GM13977 (cell line): ENCODE measurements at places on chromosomes 5 and 9.

GRCh38 chr5:2157372-2157771 is 274.6 kb upstream of the IRX4 start:
- DNase-seq = no peak

DNA sequence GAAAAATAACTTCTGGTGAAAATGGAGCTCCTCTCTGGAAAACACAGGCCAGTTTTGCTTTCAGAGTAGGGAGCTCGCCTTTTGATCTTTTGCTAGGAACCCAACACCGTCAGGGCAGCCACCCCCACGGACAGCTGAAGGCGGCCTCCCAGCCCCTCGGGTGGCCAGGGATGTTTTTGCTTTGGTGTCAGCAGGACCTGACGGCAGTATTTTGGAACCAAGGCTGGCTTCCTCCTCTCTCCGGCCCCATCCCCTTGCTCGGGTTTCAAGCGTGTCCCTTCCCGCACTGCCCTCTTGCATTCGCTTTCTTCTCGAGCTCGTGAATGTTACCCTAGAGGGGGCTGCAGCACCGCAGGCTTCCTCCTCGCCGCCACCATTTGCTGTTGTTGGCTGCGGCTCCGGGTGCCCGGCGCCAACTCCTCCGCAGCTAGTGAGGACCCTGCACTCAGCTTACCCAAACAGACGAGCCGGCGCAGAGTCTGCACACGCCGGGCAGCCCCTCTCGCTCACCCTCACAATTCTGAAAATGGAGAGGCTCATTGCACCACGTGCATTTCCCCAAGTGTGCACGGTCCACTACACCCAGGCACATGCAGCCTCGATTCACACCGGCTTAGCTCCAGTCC is 35.5 kb upstream of the ADAMTSL1 start:
- DNase-seq = no peak

DNA sequence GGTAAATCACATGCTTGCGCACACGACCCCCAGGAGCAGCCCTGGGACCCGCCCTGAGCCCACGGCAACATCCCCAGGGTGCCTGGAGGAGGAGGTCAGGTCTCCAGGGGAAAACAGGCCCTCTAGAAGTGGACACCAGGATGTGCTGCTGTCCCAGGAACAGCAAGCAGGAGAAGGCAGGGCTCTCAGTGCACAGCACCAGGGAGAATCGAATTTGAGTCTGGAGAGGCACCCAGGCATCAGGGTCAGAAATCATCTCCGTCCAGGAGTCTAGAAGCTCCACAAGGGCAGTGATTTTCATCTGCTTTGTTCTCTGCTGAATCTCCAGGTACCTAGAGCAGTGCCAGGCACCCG is 93.6 kb downstream of the PAX5 start:
- no peak for DNase-seq

DNA sequence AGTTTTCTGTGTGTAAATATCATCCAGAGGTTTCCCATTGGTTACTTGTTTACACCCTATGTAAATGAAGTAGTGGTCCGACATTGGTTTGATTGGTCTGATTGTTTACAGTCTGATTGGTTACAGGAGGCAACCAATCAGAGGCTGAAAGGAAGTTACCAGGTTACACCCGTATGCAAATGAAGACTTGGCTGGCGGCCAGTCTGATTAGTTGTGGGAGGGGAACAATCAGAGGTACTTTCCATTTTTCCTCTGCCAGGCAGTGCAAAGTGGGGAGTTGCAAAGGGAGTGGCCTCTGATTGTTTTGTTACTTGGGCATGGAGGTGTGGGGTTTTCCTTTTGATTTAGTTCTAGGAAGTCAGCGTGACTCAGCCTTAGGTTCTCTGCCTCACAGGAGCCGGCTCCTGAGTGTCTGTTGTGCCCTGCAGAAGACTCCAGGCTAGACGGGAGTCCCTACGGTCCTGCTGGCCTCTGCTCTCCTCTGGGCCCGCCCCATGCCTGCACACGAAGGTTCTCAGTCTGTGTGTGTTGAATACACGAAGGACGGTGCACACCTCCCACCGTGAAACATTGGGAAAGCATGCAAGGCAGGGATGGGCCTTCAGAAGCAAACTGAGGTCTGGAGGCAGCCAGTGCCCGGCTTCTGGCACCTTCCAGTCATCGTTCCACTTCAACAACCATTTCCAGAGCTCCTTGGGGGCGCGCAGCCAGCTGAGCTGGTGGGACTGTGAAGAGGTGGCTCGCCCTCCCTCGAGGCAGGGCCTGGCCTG is 42.9 kb downstream of the OLFM1 start:
- no peak for DNase-seq

- DNase-seq = peak; percentile 81
Measured at GRCh38 chr9:113511856-113512761, 48.6 kb downstream of the RGS3 start.

GRCh38 chr5:92505145-92505544 is 1075.9 kb downstream of the NR2F1-AS1 start:
- no peak for DNase-seq

GRCh38 chr5:181248277-181248676 is 4.6 kb upstream of the RACK1 start:
- no peak for DNase-seq

DNA sequence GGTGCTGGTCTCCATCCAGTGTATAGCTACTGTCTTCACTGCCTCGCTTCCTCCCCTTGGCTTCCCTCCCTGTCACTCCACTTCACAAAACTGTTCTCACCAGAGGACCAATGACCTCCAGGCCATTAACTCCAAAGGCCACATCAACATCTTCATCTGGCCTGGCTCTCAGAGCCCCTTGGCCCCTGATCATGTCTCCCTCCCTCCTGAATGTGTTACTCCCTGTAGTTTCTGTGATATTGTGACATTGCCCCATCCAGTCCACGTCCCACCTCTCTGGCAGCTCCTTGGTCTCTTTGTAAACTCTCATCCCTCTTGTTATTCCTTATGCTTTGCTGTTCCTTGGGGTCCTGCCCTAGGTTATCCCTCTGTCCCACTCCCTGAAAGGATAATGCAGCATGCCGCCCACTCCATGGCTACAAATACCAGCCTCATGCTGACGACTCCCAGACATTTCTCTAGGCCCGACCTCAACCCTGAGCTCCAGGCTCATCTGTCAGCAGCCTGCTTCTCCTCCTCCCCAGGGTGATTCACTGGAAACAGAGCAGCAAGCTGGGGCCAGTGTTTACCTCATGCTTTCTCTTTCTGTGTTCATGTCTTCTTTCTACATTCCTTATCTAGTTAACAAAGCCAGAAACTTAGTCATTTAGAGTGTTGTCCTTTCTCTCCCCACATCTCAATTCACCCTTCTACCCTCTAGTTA is 312.2 kb downstream of the SPOCK1 start:
- DNase-seq = no peak

GRCh38 chr5:173615884-173616576 is 420 bp downstream of the BOD1 start:
- peak; percentile 80 for DNase-seq

GRCh38 chr5:173789031-173789920 is 98.9 kb upstream of the CPEB4 start:
- DNase-seq = peak; percentile 49

DNA sequence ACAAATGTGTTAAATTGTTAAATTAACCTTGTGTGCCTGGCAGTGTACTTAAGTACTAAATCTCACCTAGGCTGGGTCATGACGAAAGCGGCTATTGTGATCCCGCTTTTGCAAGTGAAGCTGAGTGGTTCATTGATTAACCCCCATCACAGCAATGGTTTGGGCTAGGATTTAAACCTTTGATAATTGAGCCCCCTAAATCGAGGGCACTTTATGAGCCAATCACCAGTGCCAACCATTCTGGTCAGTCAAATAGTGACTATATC is 22.8 kb downstream of the HNRNPK start:
- DNase-seq = no peak

- no peak for DNase-seq
Measured at GRCh38 chr5:37478121-37478894, 99.2 kb downstream of the WDR70 start.

- no peak for DNase-seq
Measured at GRCh38 chr5:159899067-159900049, 16.9 kb upstream of the ADRA1B start.

- DNase-seq = no peak
Measured at GRCh38 chr5:179771311-179771895, 22.4 kb upstream of the LTC4S start.

GRCh38 chr9:4508246-4508906 is 18.1 kb downstream of the SLC1A1 start:
- no peak for DNase-seq

- DNase-seq = no peak
Measured at GRCh38 chr9:91694081-91694870, 255.8 kb downstream of the ROR2 start.

- DNase-seq = peak; percentile 6
Measured at GRCh38 chr9:27990524-27990923, 417.2 kb upstream of the C9orf72 start.

GRCh38 chr9:88258024-88258423 is 119.7 kb upstream of the SPATA31C2 start:
- DNase-seq = no peak

- no peak for DNase-seq
Measured at GRCh38 chr5:178866946-178867345, 7.2 kb downstream of the ZNF354B start.

- no peak for DNase-seq
Measured at GRCh38 chr9:108077556-108077955, 588.0 kb upstream of the KLF4 start.

DNA sequence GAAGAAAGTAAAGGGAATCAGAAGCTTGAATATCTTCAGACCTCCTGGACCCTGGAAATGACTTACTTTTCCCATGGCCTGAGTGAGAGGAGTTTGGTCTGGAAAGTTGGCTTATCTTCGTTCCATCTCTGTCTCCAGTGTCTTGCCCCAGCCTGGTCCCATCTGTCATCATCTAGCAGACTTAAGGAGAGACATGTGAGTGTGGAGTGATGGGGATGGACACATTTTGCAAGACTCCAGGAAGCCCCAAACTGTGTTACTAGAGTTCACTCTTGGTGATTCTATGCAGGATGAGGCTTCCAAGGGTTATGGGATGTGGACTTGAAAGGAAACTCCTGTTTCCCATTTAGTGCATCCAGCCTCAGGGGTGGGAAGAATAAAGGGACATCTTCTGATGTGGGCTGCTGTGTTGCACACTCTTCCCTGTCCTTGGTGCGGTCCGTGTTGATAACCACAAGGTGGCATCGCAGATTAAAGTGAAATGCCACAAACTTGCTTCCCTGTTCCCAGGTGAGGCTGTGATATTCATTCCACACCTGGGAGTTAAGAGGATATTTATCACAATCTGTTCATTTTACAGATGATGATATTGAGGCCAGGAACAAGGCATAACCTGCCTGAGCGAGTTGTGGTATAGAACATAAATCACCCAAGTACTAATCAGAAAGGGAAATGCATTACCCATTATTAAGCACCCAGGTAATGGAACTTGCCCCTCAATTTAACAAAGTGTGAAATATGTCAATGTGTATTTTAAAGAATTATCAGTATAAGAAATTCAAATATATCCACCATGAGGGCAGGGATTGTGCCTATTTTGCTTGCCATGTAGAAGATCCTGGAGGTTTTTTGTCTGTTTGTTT is 269.9 kb upstream of the PAPPA start:
- no peak for DNase-seq

DNA sequence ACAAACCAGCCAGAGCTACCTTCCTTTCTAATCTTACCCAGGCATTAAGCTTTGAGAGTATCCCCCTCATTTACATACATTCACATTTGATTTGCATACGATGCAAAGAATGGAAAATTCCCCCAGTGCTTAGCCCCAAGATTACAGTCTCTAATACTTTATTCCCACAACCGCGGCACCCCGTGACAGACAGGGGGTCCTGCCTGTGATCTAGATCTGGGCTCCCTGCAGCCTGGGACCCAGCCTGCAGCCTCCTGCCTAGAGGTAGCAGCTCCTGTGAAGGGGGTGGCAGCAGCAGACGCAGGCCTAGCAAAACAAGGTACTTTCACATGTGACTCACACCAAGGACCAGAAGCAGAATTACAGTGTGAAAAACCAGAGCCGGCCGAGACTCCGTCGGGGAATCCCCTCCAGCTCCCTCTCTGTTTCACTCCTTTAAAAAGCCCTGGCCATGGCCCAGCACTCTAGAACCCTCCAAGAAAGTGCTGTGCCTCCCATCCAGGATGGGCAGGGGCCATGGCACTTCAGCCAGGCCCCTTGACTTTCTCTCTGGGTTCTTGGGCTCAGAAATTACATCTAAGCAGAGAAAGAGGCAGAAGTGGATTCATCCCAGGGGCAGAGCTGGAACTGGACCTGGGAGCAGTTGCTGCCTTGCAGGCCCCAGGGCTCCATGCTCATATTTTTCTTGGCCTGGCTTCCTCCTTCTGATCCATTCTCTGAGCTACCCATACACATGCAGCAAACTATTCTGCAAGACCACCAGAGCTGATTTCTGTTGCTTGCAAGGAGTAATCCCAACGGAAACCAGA is 14.0 kb upstream of the TCF7 start:
- DNase-seq = peak; percentile 86

DNA sequence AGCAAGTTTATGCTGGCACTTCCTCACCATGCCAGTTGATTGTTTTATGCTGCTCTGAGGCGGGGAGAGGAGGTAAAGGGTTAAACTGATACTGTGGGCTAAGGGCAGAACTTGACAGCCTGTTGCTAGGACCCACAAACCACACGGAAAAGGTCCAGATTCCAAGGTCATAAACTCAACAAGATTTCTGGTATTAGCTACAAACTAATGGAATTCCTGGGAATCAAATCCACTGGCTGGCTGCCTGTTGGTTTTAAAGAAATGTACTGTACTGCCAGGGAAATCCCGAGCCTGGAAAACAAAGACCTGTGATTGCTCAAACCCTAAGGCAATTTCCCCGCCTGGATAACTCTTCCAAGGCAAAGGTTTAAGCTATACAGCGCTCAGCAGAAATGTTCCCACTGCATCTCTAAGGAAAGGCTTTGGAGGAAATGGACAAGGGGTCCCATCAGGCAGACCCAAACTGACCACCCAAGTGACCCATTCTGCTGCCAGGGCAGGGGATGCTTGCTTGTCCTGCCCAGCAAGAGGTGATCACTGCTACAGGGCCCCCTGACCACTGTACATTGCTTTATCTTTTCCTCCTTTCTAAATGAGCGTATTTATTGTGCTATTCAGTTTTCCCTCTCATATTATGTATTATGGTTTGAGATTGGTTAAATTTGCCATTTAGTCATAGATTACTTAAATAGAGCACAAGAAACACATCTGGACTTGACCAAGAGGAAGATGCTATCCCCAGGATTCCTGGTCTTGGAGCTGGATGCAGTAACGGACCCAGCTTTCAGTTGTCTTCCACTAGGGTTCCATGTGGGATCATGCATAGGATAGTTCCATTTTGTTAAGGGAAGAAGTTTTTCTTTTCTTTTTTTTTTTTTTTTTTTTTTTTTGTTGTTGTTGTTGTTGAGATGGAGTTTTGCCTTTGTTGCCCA is 124.3 kb downstream of the SUSD1 start:
- no peak for DNase-seq

DNA sequence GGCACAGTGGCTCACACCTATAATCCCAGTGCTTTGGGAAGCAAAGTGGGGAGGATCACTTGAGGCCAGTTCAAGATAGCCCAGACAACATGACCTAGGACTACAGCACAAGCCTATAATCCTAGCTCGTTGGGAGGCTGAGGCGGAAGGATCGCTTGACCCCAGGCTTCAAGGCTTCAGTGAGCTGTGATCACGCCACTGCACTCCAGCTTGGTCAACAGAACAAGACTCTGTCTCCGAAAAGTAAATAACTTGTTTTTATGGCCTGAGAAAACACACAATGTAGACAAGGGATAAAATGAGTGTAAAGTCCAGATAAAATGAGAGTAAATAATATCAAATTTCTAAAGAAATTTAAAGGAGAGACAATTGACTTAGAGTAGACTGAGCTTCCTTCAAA is 26.3 kb downstream of the SHLD3 start:
- DNase-seq = no peak

GRCh38 chr9:17578911-17579793 is at the start of gene SH3GL2:
Gene SH3GL2 (plus strand): TSS chr9:17579066.
- peak; percentile 49 for DNase-seq
